Activated CD4-positive, alpha-beta T cell treated with anti-CD3 and anti-CD28 coated beads, Interleukin-2, Interleukin-4, amounts not matched to agents 100 ng/mL and 50 ng/mL, durations not matched to agents 16 hours and 8 hours (primary cell): ENCODE measurements at places on chromosomes 5 and 9.

GRCh38 chr5:1564182-1564748, 40.5 kb upstream of the LPCAT1 start:
- no peak for DNase-seq

- no peak for DNase-seq
Measured at GRCh38 chr9:34783951-34784487, 74.1 kb upstream of the CCL21 start.

- no peak for DNase-seq
Measured at GRCh38 chr5:37838152-37838932, 1.5 kb downstream of the GDNF start.

DNA sequence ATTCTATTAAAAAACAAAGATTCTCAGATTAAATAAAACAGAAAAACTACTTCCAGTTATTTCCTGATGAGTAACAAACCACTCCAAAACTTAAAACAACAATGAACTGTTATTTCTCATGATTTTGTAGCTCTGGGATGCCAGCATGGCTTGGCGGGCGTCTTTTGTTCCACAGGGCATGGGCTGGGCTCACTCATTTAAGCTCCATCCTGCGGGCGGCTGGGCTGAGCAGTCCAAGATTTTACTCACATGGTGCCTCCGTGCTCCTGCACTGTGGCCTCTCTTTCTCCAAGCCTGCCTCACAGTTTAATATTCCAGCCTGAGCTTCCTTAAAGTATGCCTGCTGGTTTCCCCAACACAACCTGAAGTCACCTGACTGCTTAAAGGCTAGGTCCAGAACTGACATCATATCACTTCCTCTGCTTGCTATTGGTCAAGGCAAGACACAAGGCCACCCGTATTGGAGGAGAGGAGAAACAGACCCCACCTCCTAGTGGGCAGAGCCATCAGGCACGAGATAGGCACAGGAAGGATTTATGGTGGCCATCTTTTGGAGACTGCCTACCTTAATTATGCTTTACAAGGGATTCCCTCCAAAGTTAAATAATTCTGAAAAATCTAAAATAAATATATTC, 41.6 kb upstream of the ZBTB43 start:
- no peak for DNase-seq

DNA sequence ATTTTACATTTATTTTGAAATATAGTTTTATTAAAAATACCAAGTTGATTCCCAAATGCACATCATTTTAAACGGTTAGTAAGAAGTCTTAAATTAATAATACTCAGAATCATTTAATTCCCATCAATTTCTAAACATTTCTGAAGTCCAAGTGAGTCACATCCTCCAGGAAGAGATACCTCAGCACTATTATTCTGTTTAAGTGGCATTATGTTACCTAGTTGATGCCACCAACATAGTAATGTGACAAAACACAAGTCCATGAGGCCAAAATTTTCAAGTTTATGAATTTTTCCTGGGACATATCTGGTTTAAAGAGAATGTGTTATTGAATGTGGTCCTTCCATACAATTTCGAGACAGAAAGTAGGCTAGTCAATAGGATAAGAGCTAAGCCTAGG, 1348.3 kb upstream of the CDH9 start:
- no peak for DNase-seq
